ENCODE measurements at places on chromosomes 2 and 18. TPM values are rescaled to one million over a fixed set of nuclear protein-coding genes. Genes with fewer than 3 reads are reported as not detected.

GRCh38 chr18:24567199-24567598, 106.8 kb downstream of the HRH4 start:
- H3K27me3 ChIP-seq: peaks cover 3% of the 10 kb centered on the region
- H3K27ac ChIP-seq: no peak overlapping the region
- H3K36me3 ChIP-seq: no peaks in the 10 kb centered on the region
- H3K4me1 ChIP-seq: no peaks in the 10 kb centered on the region

DNA sequence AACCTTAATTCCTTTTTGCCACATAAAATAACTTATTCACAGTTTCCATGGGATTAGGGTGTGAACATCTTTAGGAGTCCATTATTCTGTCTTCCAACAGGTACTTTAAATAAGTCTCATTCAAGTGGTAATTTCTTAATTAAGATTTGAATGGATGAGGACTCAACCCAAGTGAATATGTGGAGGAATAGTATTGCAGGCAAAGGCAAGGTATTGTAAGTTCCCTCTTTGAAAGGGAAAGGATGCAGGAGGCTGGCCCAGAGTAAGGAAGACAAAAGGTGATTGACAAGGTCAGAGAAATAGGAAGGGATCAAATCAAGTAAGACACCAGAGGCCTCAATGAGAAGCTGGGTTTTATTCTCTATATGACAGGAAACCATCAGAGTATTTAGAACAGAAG, 238.2 kb upstream of the RBMS1 start:
- H3K4me1 ChIP-seq: no peaks in the 10 kb centered on the region
- DNase-seq: no peak
- no peak overlapping the region for H3K4me3 ChIP-seq
- H3K27me3 ChIP-seq: no peaks in the 10 kb centered on the region
- H3K36me3 ChIP-seq: no peaks in the 10 kb centered on the region

- no peaks in the 10 kb centered on the region for H3K27me3 ChIP-seq
- peaks cover 2% of the 10 kb centered on the region for H3K36me3 ChIP-seq
- H3K4me3 ChIP-seq: no peak overlapping the region
- peaks cover 8% of the 10 kb centered on the region for H3K4me1 ChIP-seq
- no peak for DNase-seq
- no peak overlapping the region for H3K27ac ChIP-seq
Measured at GRCh38 chr2:48144777-48145176, 238.5 kb upstream of the FBXO11 start.

GRCh38 chr2:187575751-187576067, 21.5 kb upstream of the TFPI start:
- DNase-seq: no peak
- no peak overlapping the region for H3K27ac ChIP-seq
- no peaks in the 10 kb centered on the region for H3K27me3 ChIP-seq
- no peaks in the 10 kb centered on the region for H3K4me1 ChIP-seq
- no peaks in the 10 kb centered on the region for H3K36me3 ChIP-seq

GRCh38 chr2:147416099-147416498, 428.7 kb upstream of the ACVR2A start:
- H3K27me3 ChIP-seq: peaks cover 2% of the 10 kb centered on the region
- no peak for DNase-seq
- H3K36me3 ChIP-seq: no peaks in the 10 kb centered on the region
- no peaks in the 10 kb centered on the region for H3K4me1 ChIP-seq
- no peak overlapping the region for H3K27ac ChIP-seq

GRCh38 chr18:42242758-42243157, 287.7 kb downstream of the PIK3C3 start:
- no peak for DNase-seq
- no peak overlapping the region for H3K4me3 ChIP-seq
- no peaks in the 10 kb centered on the region for H3K36me3 ChIP-seq

- H3K36me3 ChIP-seq: no peaks in the 10 kb centered on the region
- H3K27me3 ChIP-seq: peaks cover 11% of the 10 kb centered on the region
- no peak overlapping the region for H3K4me3 ChIP-seq
Measured at GRCh38 chr2:45237128-45237527, 227.9 kb upstream of the SIX2 start.

DNA sequence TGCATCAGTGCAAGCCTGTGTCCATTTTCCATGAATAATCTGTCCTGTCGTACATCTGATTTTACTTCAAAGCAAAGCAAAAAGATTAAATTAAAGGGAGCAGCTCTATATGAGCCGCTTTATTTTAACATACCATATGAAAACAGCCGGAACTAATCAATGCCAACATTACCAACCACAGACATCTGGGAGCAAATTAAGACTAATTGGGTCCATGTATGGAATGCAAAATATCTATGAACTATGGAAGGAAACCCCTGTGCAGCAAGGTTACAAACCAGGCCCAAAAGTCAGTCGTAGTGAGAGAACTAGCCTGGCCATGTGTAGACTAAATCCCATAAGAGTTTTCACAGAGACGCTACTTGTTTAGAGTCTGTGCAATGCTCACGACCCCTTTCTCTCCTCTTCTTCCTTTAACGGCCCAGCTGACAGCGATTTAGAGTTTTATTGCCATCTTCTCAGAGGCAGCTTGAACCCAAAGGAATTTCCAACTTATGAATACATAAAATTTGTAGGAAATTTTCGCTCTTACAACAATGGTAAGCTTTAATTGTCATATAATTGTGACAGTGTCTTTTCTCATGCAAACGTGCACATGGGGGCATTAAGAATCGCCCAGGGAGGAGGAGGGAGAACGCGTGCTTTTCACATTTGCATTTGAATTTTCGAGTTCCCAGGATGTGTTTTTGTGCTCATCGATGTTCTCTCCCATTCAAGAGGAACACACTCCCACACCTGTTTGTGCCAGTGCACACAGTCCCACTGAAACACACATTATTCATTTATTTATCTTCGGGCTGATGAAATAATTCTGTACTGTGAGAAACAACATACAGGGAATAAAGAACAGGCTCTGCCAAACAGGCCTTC, 52.9 kb upstream of the RPL31 start:
- no peak overlapping the region for H3K4me3 ChIP-seq
- no peak overlapping the region for H3K27ac ChIP-seq
- peaks cover 7% of the 10 kb centered on the region for H3K4me1 ChIP-seq
- H3K36me3 ChIP-seq: no peaks in the 10 kb centered on the region

GRCh38 chr2:107334306-107334705, 448.3 kb upstream of the ST6GAL2 start:
- DNase-seq: no peak
- no peak overlapping the region for H3K4me3 ChIP-seq
- H3K4me1 ChIP-seq: no peaks in the 10 kb centered on the region
- H3K27ac ChIP-seq: no peak overlapping the region

DNA sequence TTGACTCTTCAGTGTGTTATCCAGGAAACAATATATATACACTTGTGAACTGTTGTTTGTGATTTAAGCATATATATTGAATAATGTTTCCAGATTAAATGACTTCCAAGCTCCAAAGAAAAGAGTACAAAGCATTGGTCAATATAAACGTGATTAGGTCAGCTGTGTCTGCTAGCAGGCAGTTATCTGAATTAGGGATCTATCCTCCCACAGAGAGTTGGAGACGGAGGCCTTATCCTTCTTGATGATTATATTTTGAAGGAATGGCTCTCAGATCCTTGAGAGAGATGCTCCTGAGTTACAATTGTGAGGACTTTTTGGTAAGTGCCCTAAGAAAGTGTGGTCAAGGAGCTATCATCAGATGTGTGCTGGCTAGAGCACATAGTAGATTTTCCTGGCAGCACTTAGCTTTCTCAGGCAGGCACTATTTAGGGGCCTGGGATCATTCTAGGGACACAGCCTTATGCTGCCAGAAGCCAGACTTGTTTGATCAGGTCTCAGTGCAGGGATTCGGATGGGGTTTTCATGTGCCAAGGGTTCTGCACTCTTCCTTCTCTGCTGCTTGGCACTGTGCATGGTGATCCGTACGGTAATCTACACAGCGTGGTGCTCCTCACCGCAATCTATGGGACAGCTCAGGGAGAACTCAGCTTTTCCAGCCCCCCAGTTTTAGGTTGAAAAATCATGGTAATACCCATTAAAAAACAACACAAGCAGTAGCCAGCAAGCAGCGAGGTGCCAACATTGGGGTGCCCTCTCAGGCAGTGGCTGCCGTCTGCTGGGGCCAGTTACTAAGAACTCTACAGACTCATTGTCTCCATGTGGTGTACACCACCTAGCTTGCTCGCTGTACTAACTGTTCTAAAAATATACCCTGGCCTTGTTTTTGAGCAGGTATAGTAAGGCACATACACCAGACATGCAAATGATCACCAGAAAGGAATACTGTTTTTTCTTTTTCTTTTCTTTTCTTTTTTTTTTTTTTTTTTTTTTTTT, 8.0 kb upstream of the ZDBF2 start:
- H3K36me3 ChIP-seq: peaks cover 16% of the 10 kb centered on the region
- peaks cover 5% of the 10 kb centered on the region for H3K4me1 ChIP-seq
- peaks cover 39% of the 10 kb centered on the region for H3K27me3 ChIP-seq
- DNase-seq: no peak

DNA sequence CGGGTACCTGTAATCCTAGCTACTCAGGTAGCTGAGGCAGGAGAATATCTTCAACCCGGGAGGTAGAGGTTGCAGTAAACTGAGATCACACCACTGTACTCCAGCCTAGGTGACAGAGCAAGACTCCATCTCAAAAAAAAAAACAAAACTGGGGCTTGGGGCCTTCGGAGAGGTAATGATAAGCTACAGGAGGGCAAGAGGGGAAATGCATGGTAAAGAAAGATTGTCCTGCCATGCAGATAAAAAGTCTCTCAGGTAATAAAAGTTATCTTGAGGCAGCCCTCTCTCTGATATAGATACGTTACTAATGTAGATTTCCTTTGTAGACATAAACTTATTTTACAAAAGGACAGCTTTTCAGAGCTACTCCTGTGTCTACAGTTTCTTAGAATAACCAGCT, 3.7 kb upstream of the RAB1A start:
- peaks cover 8% of the 10 kb centered on the region for H3K4me1 ChIP-seq
- H3K36me3 ChIP-seq: no peaks in the 10 kb centered on the region
- no peaks in the 10 kb centered on the region for H3K27me3 ChIP-seq
- DNase-seq: no peak
- no peak overlapping the region for H3K4me3 ChIP-seq

DNA sequence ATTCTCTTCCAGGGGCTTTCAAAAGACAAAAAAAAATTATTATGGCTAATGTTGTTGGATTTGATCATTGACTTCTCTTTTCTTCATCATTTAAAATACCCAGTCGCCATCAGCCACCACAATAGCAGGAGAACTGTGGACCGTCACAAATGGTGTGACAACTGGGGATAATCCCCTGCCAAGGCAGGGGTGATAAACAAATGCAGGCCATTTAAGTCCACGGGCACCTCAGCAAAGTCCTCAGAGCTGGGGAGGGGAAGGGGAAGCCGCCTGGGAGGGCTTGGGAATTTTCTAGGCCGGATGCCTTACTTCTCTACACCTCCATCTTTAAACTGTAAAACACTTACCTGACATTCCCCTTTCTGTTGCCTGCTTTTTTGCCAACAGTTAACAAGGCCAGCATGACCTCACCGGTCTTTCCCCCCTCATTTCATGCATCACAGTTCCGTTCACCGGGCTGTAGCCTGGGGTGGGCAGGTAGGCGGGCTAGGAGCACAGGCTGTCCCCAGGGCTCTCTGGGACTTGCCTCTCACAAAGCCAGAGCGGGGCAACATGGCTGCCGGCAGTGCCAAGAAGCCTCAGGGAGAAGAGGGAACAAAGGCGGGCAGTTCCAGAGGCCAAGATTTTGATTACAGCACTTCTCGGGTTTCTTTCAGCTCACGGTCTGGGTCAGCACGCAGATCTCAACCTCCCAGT, 820.4 kb downstream of the BCL11A start:
- H3K36me3 ChIP-seq: no peaks in the 10 kb centered on the region
- no peak for DNase-seq
- no peaks in the 10 kb centered on the region for H3K27me3 ChIP-seq
- H3K4me3 ChIP-seq: no peak overlapping the region

GRCh38 chr2:202488671-202489070, 112.5 kb downstream of the BMPR2 start:
- no peaks in the 10 kb centered on the region for H3K4me1 ChIP-seq
- H3K27me3 ChIP-seq: no peaks in the 10 kb centered on the region
- no peaks in the 10 kb centered on the region for H3K36me3 ChIP-seq
- H3K4me3 ChIP-seq: no peak overlapping the region

DNA sequence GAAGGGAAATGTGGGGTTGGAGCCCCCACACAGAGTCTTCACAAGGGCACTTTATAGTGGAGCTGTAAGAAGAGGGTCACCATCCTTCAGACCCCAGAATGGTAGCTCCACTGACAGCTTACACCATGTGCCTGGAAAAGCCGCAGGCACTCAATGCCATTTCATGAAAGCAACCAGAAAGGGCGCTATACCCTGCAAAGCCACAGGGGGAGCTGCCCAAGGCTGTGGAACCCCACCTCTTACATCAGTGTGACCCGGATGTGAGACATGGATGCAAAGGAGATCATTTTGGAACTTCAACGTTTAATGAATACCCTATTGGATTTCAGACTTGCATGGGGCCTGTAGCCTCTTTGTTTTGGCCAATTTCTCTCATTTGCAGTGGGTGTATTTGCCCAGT, 694.7 kb downstream of the CBLN2 start:
- no peak overlapping the region for H3K27ac ChIP-seq
- no peaks in the 10 kb centered on the region for H3K4me1 ChIP-seq
- no peak overlapping the region for H3K4me3 ChIP-seq
- no peak for DNase-seq

DNA sequence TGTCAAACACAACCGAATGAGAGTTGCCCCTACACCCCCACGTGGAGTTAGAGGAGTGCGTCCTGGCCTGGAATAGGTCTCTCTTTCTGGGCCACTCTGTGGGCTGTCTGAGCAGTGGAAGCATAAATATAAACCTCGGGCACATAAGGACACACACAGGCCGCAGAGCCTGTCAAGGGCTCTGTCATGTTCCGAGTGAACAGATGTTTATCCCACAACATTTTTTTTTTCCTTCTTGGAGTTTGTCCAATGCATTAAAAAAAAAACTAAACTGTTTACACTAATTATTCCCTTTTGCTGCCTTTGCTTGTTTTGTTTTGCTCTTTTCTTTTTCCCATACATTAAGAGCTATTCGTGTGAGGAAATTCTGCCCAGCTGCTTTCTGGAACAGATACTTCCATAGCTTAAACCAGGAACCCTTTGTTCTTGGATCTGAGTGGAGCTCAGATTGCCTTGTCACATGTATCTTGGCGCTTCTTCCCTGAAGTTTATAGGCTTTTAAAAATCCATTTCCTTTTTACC, 228.3 kb upstream of the FOSL2 start:
- peaks cover 2% of the 10 kb centered on the region for H3K4me1 ChIP-seq
- no peaks in the 10 kb centered on the region for H3K36me3 ChIP-seq
- H3K27ac ChIP-seq: no peak overlapping the region
- no peak for DNase-seq
- H3K4me3 ChIP-seq: no peak overlapping the region
- H3K27me3 ChIP-seq: no peaks in the 10 kb centered on the region

DNA sequence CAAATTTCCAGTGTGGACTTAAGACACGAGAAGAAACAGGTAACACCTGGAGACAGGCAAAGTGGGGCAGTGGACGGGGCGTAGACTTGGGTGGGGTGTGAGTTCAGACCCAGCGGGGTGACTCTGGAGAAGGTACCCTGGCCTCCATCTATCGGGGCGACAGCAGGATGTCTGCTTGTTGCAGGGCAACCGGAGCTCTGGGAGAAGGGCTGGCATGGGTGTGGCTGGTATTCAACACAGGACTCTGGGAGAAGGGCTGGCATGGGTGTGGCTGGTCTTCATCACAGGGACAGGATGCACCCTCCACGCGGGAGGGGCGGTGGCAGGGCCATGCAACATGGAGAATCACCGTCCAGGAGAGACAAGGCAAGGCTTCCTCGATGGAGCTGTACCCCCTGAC, 198.5 kb downstream of the HDAC4 start:
- DNase-seq: no peak
- no peaks in the 10 kb centered on the region for H3K27me3 ChIP-seq
- no peak overlapping the region for H3K4me3 ChIP-seq
- H3K4me1 ChIP-seq: peaks cover 50% of the 10 kb centered on the region
- no peak overlapping the region for H3K27ac ChIP-seq

STARD6 gene
- total RNA-seq: not detected

ADCYAP1 gene
- not detected for total RNA-seq

MATN3 gene
- total RNA-seq: not detected

C1QL2 gene
- total RNA-seq: not detected

GDF7 gene
- total RNA-seq: not detected

MC5R gene
- not detected for total RNA-seq

Measured in naive thymus-derived CD8-positive, alpha-beta T cell (primary cell).